Small intestine (tissue), 16 donors: ENCODE measurements at places on chromosomes 1 and 21. TPM values are rescaled to one million over a fixed set of nuclear protein-coding genes. Genes with fewer than 3 reads are reported as not detected.

Gene XKR8
- polyA plus RNA-seq, result 8.0 TPM

- no peak for DNase-seq
These were observed 113.3 kb upstream of the DPT start for GRCh38 chr1:168842306-168842705.

DNA sequence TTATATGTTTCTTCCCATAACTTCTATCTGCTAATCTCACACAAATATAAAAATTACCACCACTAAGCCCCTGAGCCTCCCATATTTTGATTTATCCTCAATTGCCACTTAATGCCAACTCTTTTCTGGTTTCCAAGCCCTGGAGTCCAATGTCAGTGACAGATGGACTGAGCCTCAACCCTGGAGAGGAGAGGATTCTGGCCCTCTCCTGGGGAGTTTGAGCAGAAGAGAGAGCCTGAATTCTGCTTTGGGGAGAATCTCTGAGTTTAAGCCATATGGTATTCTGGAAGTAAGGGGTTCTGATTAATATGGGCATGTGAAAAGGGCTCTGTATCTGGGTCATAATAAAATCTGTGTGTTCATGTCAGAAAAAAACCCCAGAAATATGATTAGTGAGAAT is 8.5 kb downstream of the CADM3 start:
- no peak for DNase-seq

- no peak for DNase-seq
These were observed 112.6 kb upstream of the ADAR start for GRCh38 chr1:154720328-154721297.

GRCh38 chr1:198423673-198424072 is 116.8 kb downstream of the ATP6V1G3 start:
- DNase-seq, result no peak

- DNase-seq, result peak; percentile 46
These were observed 24.9 kb downstream of the CHML start for GRCh38 chr1:241615043-241615974.
